ENCODE measurements at places on chromosomes 6 and 20.

DNA sequence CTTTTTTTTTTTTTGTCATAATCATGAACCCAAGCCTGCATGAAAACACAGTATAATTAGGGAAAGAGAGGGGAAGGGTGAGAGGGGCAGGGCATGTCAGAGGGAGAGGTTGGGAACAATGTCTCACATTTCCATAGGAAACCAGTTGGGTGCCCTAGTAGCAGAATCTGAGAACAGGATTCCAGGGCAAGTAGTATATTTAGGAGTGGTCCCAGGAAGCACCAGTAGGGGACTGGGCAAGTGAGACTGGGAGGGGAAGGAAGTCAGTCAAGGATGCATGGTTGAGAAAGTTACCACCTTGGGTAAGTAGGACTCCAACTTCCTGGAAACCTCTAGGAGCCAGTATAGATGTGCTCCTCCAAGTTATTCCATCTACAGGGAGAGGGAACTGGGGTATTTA, 88.6 kb upstream of the MAFB start:
- no peak for DNase-seq

GRCh38 chr6:158474961-158475343, 84.9 kb upstream of the TMEM181 start:
- DNase-seq = no peak

DNA sequence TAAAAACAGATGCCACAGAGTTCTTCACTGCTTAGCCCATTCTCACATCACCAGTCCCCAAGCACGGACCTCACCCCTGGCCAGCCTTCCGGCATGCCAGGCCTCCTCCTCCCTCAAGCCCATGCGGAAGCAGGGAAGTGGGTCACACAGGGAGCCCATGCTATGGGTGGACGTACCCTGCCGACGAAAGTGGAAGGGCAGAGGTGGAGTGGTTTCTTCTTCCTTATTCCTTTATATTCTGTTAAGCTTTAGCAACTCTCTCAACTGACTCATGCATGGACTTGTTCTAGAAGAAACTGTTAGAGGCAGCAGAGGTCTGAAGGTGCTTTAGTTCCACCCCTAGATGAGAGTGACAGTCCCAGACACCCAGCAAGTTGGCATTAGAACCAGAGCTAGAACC, 118.6 kb downstream of the LY86 start:
- no peak for DNase-seq

GRCh38 chr20:4703281-4703676, 18.4 kb upstream of the PRND start:
- DNase-seq = no peak

DNA sequence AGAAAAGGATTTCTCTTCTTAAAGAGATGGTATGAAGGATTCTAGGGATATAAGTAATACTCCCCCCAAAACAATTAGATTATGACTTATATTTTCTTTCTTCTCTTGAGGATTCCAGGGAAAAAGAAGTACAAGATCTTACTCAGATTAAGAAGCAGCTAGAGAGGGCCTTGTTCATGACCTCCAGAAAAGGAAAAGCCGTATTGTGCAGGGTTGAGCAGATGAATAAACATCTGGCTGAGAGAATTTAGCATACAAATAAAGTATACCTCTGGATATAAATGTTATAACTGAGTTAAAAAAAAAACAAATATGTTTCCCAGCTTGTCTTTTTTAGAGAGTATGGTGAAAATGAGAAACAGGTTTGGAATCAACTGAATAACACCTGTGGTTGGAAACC, 11.3 kb downstream of the MYO6 start:
- DNase-seq = no peak

DNA sequence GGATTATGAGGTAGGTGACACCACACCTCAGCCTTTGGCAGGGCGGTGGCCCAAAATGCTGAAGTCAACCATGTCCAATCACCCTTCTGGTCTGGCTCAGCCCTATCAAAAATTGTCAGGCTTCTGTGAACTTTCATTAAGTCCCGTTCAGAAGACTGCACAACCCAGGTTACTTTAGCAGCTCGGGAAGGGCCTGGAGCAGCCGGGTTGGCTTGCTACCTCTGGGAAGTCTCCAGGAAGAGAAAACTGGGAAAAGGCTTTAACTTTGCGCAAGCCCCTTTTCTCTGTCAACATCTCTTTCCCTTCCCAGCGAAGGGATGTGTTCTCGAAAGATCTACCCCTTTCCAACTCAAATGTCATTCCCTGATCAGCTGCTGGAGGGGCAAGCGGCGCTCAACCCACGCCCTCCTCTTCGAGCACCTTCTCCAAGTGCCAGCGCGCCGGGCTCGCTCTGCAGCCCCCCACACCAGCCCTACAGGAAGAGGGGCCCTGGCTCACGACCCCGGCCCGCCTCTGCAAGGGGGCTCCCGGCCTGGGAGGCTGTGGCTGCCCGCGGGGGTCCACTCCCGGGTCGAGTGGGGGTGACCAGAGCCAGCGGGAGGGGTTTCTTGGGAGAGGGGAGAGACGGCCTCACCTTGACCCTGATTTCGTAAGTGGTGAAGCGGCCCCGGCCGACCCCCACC, 573 bp downstream of the SNX3 start:
- DNase-seq = no peak

GRCh38 chr6:818196-818595, 125.3 kb upstream of the EXOC2 start:
- no peak for DNase-seq

DNA sequence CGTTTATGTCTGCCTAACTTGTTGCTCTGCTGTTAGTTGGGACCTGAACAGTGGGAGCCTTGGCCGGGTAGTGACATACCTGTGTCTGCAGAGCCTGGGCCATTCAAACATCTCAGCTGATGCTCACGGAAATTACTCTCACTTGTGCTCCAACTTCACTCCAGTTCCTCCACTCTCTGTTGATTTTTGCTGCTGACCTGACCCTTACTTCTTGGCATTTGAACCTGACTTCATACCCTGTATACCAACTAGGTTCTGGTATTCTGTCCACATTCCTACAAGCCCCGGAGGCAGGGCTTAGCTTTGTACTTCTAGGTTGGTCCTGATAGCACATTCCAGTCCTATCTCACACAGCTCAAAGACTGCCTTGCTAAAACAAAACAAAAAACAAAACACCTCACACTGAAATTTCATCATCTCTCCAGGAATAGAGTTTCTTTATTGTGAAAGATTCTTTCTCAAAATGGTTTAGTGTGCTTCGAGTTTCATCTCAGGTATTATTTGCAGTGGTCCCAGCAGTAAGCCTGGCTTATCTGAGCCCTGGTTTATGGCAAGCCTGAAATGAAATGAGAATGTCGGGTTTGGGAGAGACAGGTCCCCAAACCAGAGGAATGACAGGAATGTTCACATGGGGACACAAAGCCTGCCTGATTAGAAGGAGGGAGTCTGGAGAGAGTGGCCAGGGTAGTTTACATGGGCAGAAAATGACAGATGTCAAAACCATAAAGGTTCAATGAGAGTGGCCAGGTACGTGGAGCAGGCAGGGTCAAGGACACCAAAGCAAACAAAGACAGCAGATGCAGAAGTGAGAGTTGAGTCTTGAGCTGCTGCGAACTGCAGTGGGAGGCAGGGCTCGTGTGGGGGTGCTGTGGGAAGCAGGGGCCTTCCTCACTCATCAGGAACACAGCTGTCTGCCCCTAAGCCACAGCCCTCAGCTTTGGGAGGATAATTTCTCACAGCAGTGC, 174.2 kb upstream of the HDAC2 start:
- DNase-seq = no peak

- no peak for DNase-seq
Measured at GRCh38 chr6:4612636-4613171, 163.5 kb upstream of the CDYL start.

DNA sequence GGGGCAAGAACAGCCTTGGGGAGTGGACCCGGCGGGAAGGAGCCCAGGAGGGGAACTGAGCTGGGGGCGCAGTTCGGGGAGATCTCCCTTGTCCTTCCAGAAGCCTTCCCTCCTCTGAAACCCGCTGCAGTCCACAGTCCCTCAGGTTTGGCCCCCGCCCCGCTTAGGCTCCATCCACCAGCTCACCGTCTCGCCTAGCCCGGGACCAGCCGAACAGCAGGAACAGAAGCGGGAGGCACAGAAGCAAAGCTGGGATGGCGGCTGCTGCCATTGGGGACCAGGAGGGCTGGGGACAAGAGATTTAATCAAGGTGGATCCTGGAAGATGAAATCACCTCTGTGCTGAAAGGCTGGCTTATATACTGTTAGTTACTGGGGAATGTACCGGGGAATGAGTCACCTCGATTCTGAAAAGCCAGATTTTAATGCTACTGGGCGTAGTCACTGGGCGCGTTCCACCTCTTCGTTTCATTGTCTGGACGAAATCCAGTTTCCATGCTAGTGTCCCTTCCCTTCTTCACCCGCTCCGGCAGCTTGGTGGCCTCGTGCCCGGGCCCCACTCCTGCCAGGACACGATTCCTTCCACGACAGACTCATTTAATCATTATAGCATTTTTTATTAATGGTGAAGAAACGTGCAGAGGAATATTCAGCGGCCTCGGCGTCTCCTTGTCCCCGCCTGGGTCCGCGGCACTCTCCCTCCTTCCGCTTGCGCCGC, at the start of gene RAET1L:
TSS of gene RAET1L (minus strand) at position 332 of the 717 bp plus-strand sequence. CDS start at position 271, 61 bp downstream.
- DNase-seq = no peak

DNA sequence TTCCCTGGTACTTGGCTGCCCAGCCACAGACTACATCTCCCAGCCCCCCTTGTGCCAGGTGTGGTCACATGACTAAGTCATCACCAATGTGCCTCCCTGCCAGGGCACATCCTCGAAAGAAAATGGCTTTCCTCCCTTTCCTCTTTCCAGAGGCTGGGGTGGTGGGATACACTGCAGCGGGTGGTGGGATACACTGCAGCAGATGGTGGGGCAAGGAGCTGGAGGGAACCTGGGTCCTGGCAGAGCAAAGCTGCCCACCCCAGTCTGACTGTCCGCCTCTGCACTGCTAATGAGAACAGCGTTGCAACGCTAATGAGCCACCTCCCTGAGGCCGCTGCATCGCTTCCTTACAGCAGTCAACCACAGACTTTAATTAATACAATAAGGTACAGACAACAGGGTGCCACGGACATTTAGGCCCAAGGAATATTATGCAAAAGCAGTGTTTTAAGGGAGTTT, 125.3 kb downstream of the PREX1 start:
- DNase-seq = no peak

- no peak for DNase-seq
Measured at GRCh38 chr20:57392512-57393271, 1.5 kb downstream of the RBM38 start.

- no peak for DNase-seq
Measured at GRCh38 chr20:44830523-44830922, 20.2 kb upstream of the RIMS4 start.

DNA sequence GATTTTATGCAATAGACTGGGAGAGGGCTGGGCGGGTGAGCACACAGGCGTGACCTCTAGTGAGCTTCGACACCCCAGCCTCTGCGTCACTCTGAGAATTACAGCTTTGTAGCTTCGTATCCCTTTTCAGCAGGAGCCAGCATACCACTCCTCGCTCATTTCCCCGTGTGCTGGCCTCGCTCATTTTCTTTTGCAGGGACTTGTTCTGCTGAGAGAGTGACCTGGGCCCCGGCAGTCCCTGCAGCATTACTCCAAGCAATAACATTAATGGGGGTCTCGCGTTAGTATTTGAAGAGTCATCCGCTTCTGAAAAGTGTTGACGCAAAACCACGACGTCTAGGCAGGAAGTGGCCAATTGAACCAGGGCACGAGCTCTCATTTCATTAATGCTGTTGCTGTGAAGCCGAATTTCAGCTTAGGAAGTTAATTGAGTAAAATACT, 193.7 kb downstream of the QKI start:
- no peak for DNase-seq

- no peak for DNase-seq
Measured at GRCh38 chr20:34574861-34575260, 16.3 kb downstream of the MAP1LC3A start.
